Forelimb muscle (tissue), 1 donor: ENCODE measurements at places on chromosomes 11 and 22. TPM values are rescaled to one million over a fixed set of nuclear protein-coding genes. Genes with fewer than 3 reads are reported as not detected.

LRRC74B gene
- polyA plus RNA-seq: 0.18 TPM

TLCD5 gene
- 9.6 TPM for polyA plus RNA-seq

DNA sequence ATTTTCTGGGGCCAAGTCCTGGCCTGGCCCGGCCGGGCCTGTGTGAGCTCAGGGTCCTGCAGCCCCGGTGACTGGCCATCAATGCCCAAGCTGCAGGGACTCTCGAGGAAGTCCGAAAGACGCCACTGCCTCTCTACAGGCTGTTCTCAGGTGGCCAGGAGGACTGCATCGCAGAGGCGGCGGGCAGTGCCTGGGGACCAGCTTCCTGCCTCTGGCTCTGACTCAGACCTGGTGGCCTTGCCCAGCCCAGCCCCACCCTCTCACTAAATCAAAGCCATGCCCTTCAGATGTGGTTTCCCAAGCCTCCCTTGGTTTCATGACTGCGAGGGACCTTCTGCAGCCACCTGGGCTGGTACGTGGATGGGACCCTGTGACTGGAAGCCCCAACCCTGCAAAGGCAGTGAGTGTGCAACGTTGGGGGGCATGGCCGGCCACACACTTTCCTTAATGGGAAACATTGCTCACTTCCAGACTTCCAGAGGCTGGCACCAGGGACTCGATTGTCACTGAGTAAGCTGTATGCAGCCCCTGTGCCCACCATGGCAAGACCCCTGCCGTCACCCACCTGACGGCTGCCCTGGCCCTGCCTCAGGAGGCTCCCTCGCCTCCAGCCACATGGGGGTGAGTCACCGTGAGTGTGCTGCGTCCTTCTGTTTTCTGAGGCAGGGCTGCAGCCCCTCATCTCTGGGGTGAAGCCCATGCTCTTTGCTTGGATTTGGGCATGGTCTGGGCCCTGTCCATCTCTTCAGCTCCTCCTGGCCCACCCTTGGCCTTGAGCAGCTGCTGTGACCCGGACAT lies 6.0 kb upstream of the FGF3 start:
- no peak for DNase-seq

DNA sequence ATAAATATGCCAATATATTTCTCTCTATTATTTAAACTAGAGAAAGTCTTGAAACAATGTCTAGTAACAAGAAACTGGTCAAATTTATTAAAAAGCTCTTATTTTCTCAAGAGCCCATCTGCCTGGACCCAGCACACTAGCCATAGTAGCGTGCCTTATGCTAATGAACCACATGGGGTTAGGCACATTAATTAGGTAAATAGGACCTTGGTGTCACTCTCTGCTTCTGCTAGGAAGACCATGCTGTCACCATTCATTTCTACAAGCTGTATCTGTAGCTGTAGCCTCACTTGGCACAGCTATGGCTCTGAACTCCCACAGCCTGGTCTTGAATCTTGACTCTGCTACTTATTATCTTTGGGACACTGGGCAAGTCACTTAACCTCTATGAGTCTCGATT lies 390.5 kb downstream of the NELL1 start:
- DNase-seq: no peak

GRCh38 chr22:29195964-29196666 lies 9.6 kb upstream of the EMID1 start:
- DNase-seq: no peak

DNA sequence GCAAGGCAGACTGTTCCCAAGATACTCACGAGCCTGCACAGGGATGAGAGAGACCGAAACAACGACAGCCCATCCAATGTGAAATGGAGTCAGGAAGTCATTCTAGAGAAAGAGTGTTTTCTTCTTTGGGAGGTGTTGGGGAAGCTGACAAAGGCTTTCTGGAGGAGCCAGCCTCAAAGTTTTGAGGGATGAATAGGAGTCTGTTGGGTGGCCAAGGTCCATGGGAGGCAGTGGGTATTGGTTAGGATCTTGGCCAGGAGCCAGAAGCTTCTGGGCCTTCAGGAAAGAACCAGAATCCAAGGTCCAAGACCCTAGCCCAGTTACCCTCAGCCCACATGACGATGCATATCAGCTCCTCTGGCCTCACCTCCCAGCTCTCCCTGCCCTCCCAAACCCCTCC lies 59.9 kb upstream of the SHISAL1 start:
- no peak for DNase-seq

GRCh38 chr11:79396674-79397073 lies 44.2 kb downstream of the TENM4 start:
- no peak for DNase-seq

GRCh38 chr11:1927026-1927847 lies 7.7 kb downstream of the TNNT3 start:
- DNase-seq: no peak

DNA sequence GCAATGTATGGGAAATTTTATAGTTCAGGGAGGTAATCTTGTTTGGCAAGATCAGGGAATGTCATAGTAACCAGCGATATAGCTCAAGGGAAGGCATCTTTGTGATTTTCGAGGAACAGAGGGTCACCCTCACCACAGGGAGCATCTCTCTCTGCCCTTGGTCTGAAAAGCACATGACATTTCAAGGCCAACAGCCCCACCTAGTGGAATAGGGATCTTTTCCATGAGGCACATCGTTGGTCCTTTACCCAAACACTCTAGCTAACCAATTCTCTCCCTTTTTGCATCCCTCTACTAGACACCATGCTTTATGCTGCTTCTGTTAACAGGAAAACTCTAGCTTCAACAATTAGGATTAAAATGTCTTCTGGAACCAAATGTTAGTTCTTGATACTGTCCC lies 179.0 kb downstream of the GRM5 start:
- no peak for DNase-seq

TMEM86A gene
- polyA plus RNA-seq: 3.8 TPM

GRCh38 chr11:95891423-95892170 lies 32.3 kb downstream of the MTMR2 start:
- DNase-seq: no peak

GRCh38 chr22:30266445-30267381 lies at the start of gene OSM:
Gene OSM, minus strand, starts transcription at chr22:30266851. Its CDS starts 52 bp downstream, at chr22:30266799.
- DNase-seq: no peak

BEST1 gene
- polyA plus RNA-seq: 2.5 TPM

DNA sequence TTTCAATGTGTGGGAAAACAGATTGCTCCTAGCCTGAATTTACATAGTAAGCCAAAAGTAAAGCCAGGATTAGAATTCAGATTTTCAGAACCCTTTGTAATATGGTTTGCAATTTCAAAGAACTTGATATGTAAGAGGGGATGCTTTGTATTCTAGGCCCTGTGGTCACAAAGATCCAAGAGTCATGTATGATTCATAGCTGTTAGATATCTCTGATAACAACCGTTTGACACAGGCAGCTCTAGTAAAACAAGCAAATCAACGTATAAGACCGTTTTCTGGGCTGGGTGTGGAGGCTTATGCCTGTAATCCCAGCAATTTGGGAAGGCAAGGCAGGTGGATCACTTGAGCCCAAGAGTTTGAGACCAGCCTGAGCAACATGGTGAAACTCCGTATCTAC lies 79.6 kb downstream of the EMSY start:
- no peak for DNase-seq

DNA sequence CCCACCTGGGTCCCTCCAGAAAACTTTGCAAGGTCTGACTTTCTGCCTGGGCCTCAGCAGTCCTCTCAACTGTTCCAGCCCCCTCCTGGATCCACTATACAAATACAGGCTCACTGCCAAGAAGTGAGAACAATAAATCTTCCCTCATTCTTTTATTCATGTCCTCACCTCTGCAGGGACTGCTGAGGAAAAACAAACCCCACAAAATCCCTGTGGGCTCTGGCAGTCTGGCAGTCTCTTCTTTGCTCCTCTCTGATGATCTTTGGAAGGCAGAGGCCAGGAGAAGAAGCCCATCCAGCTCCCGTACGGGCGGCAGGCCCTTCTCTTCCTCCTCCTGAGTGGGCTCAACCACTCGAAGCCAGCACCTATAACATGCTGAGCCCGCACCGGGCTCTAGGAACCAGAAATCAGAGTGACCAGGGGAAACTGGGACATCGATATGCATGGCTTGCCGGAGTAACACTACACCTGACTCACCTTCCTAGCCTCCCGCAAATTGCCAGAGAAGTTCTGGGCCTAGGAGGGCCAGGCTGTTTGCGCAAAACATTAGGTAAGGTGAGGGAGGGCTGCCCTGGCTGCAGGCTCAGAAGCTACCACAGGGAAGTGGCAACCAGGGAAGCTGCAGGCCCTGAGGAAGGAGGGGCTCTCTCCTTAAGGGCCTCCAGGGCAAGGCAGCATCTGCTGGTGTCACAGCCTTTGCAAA lies 24.2 kb downstream of the TMPRSS5 start:
- DNase-seq: no peak

DNA sequence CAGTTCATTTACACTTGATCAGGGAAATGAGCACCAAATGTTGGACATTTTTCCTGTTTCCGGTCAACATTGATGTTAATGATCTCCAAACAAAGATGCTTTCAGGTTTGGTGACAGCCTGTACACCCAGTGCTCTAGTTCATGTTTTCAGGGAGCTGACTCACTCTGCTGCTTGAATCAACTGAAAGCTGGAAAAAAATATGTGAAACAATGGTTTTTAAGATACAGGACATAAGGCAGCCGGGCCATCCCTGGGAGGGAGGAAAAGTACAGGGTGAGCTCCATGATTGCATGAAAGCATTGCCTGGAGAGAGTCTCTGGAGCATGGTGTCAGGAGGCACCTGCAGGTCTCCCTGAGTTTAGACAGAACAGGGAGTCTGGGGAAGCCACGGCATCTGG lies 259.6 kb downstream of the TBC1D22A start:
- no peak for DNase-seq

- DNase-seq: no peak
Measured at GRCh38 chr11:46294365-46295309, 17.2 kb downstream of the CREB3L1 start.

DNA sequence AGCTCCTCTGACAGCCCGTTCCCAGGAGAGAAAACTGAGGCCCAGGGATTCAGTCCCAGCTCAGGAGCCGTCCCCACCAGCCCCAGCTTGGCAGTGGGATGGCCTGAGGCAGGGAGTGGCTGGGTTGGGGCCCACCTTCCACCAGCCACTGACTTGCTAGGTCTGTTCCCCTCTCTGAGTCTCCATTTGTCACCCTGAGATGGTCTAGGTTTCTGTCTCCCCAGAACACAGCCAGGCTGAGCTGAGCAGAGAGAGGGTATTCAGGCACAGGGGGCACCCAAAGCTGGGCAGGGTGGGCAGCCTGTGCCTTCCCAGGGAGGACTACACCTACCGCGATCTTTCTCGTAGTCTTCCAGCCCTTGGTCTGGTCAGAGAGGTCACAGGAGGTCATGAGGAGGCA lies 95.7 kb downstream of the PDE2A start:
- no peak for DNase-seq

B4GALNT4 gene
- 11.4 TPM for polyA plus RNA-seq

- peak; percentile 49 for DNase-seq
Measured at GRCh38 chr11:45859661-45860140, 12.4 kb downstream of the CRY2 start.
